ENCODE measurements at places on chromosomes 7 and 10.
A peak's percentile ranks its signal among the peaks of the same experiment; 100 is the strongest.

DNA sequence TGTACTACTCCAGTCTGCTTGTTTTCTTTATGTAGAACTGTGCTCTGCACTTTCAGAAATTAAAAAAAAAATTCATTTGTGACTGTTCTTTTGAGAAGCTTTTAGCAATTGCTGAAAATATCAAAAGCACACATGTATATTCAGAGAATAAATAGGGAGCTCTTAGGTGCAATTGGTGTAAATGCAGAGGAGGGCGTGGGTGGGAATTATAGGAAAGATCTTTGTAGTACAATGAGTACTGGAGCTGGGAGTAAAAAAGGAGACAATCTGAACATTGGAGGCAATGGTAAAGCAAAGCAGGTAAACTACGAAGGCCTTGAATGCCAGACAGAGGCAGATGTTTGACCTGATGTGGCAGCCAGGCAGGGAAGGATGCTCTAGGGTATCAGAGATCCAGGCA is 267.5 kb downstream of the SORCS3 start:
- DNase-seq = no peak

- no peak for DNase-seq
Measured at GRCh38 chr7:77415476-77415822, 700 bp downstream of the GSAP start.

- DNase-seq = peak; percentile 42
Measured at GRCh38 chr10:112383325-112383724, 9.4 kb downstream of the ACSL5 start.

DNA sequence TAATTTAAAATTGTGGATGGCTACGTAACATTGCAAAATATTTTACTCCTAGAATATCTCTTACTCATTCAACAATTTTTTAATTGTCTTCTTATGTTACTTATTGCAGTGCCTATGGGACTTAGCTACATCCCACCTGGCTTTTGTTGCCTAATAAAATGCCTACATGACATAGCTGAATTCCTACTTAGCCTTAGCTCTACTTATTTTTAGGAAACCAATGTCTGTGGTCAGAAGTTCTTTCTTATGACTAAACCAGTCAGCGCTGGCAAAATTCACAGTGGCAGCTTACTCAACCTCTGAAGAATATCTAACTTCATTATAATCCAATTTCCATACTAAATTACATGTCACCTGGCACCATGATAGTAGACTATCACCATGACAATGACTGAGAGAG is 1612.4 kb upstream of the LRRTM3 start:
- peak; percentile 31 for DNase-seq

GRCh38 chr7:45924283-45924682 is 3.2 kb upstream of the IGFBP3 start:
- peak; percentile 87 for DNase-seq

- peak; percentile 67 for DNase-seq
Measured at GRCh38 chr7:29370531-29371314, 176.1 kb downstream of the CHN2 start.

Measured in urothelium cell line (cell line).